ENCODE measurements at places on chromosomes 12 and 14.
A peak's percentile ranks its signal among the peaks of the same experiment; 100 is the strongest.

- no peak for DNase-seq
These were observed 53.1 kb upstream of the GNG2 start for GRCh38 chr14:51807356-51807755.

GRCh38 chr12:123118497-123118896 is 32.4 kb downstream of the PITPNM2 start:
- no peak for DNase-seq

DNA sequence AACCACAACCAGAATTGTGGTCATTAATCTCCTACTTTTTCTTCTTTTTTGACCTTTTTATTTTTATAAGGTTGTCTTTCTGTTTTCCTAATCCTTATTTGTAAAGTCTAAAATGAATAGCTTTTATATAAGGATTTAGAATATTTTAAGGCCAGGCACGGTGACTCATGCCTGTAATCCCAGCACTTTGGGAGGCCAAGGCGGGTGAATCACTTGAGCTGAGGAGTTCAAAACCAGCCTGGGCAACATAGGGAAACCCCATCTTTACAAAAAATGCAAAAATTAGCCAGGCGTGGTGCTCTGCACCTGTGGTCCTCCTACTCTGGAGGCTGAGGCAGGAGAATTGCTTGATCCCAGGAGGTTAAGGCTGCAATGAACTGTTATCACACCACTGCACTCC is 55.1 kb downstream of the IFT81 start:
- no peak for DNase-seq

DNA sequence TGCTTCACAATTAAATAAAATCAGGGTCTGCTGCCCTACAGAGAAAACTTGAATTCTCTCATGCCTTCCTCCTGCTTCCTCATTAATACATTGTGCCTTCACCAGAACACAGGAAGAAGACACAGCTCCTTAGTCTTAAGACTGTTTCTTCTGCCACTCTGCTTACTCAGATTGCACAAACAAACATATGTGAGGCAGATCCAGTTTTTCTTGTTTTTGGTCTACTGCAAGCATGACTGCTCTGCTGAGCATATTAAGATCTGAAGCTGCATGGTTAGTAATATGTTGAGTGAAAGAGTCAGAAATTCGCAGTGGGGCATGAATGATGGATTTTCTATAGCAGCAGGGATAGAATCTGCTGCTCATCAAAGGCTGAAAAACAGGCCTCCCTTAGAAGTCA is 321.1 kb upstream of the STXBP6 start:
- peak; percentile 23 for DNase-seq

DNA sequence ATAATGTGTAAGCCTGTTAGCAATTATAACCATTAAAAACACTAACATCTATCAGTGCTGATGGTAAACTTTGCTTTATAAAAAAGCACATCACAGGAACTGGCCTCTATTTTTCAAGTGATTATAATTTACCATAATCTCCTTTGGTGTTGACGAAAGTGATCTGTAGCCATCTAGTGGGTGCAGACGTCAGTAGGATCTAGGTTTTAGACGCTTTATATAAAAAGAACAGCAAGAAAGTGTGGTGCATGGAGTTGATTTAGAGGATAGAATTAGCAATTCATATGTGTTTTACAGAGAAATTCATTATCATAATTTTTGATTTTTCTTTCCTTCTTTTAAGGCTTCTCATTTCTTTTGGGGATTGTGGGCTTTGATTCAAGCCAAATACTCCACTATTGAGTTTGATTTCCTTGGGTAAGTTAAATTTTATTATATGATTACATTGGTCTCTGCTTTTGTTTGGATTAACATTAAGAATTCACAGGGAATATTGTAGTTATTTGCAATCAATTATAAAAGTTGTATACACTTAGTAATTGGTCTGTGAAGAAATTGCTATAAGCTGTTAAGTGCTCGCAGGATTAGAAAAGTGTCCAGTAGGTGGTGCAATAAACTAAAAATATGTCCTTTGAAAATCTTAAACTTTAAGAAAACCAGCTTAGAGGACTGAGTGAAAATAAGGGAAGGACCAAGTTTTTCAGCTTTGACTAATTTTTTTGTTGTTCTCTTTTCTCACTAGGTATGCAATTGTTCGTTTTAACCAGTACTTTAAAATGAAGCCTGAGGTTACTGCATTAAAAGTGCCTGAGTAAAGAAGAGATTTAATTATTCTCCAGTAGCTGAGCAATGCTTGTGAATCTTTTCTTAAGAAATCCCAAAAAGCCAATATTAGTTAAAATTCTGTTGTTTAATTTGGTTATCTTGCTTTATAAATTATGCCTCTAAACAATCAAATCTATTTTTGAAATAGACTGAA is 59.5 kb downstream of the ETNK1 start:
- DNase-seq, result no peak

DNA sequence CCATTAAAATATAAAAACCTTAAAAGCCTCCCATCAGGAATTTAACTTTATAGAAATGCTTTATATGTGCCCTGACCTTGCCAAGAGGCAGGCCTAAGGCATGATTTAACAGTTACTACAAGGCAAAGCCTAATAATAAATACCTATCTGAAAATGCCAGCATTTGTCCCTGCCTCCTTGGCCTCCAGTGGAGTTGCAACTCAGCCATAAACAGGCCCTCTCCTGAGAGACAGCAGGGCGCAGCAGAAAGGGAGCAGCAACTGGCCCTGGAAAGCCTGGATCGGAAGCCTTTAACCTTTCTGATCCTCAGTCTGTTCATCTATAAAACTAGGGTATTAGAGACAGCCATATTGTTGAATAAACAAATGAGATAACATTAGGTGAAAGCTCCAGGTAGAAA is 324.4 kb downstream of the PAWR start:
- DNase-seq, result no peak

- DNase-seq, result no peak
These were observed 172.8 kb upstream of the DYRK2 start for GRCh38 chr12:67475725-67476124.

DNA sequence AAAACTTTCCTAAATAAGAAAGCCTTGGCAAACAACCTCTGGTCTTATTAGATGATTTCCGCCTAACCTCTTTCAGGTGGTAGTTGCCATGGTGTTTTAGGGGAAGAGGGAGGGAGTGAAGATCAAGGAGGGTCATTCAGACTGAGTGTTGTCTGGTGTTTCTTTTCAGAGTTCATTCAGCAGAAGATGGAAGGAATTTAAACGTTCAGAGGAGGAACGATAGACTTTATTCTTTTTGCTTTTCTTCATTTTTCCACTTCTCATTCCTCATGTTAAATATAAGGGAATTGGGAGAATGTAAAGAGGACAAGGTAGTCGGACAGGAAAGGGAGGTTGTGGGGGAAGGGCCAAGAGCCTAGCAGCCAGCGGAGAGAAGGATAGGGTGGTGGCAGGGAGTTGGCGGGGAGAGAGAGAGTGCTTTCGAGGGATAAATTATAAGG is 17.4 kb upstream of the SALL2 start:
- DNase-seq, result no peak

- DNase-seq, result no peak
These were observed 139.5 kb downstream of the CHST11 start for GRCh38 chr12:104596134-104596799.

DNA sequence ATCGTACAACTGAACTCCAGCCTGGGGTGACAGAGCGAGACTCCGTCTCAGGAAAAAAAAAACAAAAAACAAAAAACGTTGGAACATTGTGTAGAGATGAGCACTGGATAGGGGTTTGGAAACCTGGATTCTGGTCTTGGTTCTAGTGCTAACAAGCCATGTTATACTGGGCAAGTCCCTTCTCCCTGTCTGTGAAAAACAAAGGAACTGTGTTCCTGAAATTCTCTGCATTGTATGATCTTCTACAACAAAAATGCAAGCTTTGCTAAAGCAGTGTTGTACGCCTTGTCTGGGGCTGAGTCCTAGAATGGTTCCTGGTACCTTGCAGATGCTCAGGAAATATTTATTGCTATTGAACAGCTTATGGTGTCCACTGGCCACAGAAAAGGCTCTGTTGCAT is 13.4 kb downstream of the GPRC5D start:
- no peak for DNase-seq

- no peak for DNase-seq
These were observed 67.7 kb downstream of the BCAT1 start for GRCh38 chr12:24881227-24881626.

- no peak for DNase-seq
These were observed 139.0 kb upstream of the LRIG3 start for GRCh38 chr12:59059088-59059935.

GRCh38 chr12:58069268-58069963 is 128.0 kb downstream of the ATP23 start:
- no peak for DNase-seq

GRCh38 chr12:126114441-126114840 is 1049.2 kb downstream of the AACS start:
- no peak for DNase-seq

GRCh38 chr12:14284184-14284722 is 81.2 kb upstream of the ATF7IP start:
- no peak for DNase-seq

DNA sequence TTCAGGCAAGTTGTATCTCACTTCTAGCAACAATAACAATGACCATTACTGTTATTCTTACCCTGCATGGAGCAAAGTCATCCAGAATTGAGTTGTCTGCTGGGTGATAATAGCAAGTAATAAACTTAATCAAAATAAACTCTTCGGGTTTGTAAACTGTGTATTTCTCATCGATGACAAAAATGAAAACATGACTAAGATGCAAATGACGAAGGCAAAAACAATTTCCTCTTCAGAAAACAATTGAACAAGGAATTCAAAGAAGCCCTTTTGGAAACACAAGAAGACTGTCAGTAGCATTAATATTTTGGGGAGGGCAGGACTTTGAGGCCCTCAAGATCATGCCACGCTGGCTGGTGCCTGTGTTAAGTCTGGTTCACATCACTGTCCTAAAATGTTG is 232.0 kb downstream of the BTG1 start:
- no peak for DNase-seq

DNA sequence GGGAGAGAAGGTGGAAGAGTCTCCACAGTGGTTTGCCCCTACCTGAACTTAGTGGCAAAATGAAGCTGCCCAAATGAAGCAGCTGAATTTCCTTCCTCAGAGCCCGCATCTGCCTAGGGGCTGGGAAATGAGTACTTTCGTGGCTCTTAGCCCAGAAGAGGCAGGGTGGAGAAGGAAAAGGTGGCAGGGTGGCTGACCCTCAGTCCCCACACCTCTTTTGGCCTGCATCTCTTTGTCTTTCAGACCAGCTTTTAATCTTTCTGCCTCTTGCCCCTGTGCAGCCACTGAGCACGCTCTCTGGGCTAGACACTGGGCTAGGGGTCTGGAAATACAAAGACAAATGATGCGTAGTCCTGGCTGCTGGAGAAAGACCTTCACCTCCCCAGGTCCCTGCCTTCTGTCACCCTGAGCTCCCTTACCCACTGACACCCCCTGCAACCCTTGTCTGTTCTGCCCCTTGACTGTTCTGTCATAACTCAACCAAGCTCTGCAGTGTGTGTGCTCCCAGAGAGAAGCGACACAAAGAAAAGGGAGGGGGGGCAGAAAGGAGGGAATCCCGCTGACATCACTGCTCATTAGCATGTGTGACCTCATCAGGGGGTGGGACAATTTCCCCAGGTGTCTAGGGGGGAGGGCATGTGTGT is 371 bp upstream of the REM2 start:
- peak; percentile 53 for DNase-seq

- peak; percentile 82 for DNase-seq
These were observed 46.4 kb upstream of the PLXNC1 start for GRCh38 chr12:94101738-94102660.

DNA sequence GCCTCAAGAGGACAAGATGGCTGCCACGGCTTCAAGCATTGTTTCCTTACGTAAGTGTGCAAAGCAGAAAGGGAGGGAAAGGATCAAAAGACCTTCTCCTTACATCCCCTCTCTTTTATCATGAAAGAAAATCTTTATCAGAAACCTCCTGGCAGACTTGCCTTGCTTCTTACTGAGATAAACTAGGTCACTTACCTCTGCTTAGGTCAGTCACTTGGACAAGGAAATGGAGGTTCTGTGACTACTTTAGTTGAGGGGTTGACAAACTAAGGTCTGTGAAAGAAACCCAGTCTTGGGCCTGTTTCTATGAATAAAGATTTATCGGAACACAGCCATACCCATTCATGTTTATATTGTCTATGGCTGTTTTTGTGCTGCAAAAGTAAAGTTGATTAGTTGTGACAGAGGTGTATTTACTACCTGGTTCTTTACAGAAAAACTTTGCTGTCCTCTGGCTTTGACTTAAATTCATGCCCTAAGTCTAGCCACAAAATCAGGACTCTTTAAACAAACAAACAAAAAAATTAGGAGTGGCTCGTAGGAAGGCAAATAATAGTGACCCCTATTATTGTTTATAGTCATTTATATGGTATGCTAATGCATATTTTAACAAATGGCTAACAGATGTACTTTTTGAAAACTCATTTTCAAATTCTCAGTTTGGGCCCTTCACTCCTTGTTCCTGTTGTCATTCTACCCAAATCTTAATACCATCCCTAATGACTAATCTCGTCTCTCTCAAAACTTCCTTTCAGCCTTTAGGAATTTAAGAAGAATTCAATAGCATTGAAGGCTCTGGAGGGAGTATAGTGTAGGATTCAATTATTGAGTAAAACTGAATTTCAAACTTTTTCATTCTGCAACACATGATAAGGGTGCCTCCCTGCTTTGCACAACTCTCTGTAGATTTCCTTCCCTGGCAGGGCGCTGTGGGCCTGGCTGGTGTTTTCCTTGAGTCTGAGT is 42.0 kb upstream of the ATP2B1 start:
- no peak for DNase-seq
